ENCODE measurements at places on chromosomes 3 and 15. TPM values are rescaled to one million over a fixed set of nuclear protein-coding genes. Genes with fewer than 3 reads are reported as not detected.

- no peak for DNase-seq
Measured at GRCh38 chr3:73687106-73688004, 62.6 kb upstream of the PDZRN3 start.

GRCh38 chr3:184523825-184524615, 37.6 kb upstream of the EPHB3 start:
- peak; percentile 55 for DNase-seq

DNA sequence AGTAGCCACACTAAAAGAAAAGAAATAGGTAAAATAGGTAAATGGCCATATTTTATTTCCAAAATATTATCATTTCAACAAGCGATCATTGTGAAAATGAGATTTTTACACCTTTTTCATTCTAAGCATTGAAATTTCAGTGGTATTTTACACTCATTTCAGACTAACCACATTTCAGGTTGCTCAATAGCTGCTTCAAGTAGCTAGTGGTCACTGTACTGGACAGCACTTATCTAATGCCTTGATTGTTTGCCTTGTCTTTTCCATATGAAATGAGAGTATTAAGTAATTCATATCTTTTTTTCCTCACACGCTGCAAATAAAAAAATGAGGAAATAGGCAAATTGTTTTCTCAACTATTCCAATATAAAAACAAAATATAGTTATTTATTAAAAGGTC, 332.8 kb downstream of the NLGN1 start:
- DNase-seq = no peak

DNA sequence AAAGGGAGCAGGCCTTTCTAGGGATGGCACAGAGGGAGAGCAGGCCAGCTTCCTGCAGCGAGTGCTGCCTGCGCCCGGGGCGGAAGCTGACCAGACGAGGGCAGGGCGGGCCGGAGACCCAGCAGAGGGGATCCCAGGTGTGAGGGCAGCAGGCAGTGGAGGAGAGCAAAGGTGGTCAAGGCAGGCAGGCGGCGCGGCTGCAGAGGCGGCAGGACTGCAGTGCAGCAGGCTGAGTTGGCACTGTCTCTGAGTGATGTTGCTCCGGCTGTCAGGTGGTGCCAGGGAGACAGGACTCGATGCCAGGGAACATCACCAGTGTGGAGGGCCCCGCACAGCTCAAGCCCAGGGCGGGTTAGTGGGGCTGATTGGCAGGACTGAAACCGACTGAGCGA, 22.3 kb upstream of the PLXNA1 start:
- no peak for DNase-seq

GRCh38 chr15:74620636-74621545, 5.3 kb downstream of the CLK3 start:
- DNase-seq = peak; percentile 90

DNA sequence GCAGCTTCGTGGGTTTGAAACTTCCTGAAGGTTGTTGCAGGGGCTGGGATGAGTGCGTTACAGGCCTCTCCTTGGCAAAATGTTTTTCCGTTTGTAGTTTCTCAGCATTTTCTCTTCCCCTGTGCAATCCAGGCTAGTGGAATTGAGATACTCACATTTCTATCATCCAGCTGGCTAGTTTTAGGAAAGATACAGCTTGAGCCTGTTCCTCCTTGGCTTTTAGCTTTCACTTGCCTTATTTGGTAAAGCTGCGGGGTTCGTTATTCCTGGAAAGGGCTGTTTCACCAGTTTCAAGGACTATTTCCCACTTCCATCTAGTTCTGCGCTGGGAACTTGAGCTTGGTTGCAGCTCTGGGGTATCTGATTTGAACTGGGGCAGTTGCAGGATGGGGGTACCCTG, 90.3 kb downstream of the ITPR1 start:
- no peak for DNase-seq

DNA sequence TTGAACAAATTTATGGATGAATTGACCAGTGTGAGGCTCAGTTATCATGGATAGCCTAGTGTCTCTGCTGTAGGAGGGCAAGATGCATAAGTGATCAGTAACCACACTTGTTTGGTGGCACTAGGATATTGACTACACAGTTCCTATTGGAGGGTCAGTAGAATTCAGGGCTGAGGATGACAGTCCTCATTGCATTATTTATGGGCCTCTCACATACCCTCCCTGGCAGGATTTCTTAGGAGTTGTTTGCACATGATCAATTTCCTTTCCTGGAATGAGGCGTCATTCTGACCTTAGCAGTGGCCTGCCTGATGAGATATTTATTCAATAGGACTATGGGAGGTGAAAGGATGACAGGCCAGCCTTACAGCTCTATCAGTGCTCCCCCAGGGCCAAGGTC, 125.1 kb upstream of the AGBL1 start:
- DNase-seq = no peak

DNA sequence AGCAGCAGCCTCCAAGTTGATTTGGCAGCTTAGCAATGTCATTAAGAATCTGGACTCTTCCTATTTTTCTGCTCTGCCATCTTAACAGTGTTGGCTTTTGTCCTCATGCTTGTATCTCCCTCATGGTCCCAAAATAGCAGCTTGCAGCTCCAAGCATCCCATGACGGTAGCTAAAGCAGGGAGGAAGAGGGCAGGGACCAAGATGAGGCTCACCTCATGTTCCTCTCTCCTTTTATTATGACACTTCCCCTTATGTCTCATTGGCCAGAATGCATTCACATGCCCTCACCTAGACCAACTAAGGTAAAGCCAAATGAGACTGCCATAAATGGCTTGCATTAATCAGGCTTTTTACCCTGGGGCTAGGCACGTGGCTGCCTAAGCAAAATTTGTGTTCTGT, 382.4 kb downstream of the SHQ1 start:
- DNase-seq = no peak

- DNase-seq = no peak
Measured at GRCh38 chr15:25903024-25903581, 40.0 kb upstream of the ATP10A start.

Gene ISL2
- 0.11 TPM for total RNA-seq

Gene KBTBD12
- total RNA-seq = not detected

Gene FBXW12
- total RNA-seq = not detected

Gene MBNL1
- 127 TPM for total RNA-seq

Gene RYR3
- 0.08 TPM for total RNA-seq

Gene CMTM7
- total RNA-seq = 19.0 TPM

Measured in SK-MEL-5 (cell line).